ENCODE measurements at places on chromosomes 7 and 10.

DNA sequence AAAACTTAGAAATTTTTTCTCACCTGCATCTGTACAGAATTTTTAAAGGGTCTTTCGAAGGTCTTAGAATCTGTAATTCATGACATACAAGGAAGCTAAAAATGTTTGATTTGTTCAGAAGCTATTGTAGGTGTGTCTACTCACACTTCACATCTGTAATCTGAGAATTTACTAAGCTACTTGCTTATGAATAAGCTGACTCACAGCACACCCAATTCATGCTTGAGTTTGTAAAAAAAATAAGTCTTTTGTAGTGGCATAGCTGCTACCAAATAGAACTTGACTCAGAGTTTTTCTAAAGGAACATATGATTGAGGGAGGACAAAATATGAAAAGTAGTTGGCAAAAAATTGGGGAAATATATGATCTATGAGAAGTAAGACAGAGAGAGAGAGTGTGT lies 12.7 kb upstream of the AGR2 start:
- DNase-seq = no peak

DNA sequence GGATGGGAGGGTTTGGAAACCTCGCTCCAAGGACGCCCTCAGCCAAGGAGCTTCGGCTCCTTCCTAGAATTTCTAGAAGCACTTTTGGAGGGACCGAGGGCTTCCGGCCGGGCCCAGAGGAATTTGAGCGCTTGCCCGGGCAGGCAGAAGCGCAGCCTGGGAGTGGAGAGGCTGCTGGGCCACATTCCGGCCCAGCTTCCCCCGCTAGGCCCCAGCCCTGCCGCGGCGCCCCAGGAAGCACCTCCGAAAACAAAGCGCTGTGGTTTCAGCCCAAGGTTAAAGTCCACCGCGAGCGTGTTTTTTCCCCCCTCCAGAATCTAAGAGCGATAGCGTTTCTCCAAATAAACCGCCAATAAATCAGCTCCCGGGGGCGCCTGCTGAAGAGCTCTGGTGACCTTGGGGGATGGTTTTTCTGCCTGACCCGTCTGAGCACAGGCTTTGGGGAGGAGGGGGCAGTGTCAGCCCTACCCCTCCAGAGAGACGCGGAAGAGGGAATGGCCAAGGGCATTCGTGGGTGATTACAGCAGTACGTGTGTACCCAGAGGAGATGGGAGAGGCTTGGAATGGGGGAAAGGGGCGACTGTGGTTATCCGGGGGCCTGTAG lies 5.7 kb upstream of the TNRC18 start:
- no peak for DNase-seq

GRCh38 chr10:20956843-20957242 lies 59.7 kb upstream of the NEBL start:
- DNase-seq = no peak

DNA sequence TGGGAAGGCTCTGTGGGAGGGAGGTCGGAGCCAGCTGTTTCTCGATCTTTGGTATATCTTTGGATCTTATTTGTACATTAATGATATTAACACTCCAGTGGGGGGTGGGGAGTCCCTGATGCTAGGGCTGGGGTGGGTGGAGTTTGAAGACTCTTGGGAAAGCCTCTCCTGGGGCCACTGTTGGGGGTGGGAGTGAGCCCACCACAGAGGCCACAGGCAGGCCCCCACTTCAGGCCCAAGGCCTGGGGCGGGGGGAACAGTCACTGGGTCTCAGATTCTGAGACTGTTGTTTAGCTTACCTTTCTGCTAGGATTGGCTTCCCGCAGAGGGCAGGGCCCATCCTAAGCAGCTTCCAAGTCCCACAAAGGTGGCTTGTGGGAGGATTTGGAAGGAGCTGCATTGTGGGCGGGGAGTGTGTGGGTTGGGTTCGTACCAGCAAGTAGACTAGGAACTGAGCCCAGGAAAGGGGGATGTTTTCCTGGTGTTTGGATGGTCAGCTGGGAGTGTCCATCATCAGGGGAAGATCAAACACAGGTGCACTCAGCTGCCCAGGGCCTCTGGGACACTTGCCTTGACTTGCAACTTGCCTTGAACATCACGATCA lies 11.9 kb downstream of the YKT6 start:
- DNase-seq = no peak

GRCh38 chr10:69211524-69211923 lies 8.6 kb upstream of the HKDC1 start:
- DNase-seq = no peak

DNA sequence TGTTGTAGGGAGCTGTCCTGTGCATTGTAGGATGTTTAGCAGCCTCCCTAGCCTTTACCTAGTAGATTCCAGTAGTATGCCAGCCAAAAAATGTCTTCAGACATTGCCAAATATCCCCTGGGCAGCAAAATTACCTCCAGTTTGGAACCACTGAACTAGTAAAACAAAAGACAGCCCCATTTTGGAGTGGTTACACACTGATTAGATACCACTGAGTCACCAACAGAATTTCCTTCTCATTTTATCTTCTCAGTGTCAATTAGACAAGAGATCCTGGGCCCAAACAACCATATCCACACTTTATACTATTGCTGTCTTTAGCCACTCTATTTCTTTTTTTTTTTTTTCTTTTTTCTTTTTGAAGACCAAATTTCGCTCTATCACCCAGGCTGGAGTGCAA lies 3.5 kb upstream of the CCDC6 start:
- DNase-seq = no peak

DNA sequence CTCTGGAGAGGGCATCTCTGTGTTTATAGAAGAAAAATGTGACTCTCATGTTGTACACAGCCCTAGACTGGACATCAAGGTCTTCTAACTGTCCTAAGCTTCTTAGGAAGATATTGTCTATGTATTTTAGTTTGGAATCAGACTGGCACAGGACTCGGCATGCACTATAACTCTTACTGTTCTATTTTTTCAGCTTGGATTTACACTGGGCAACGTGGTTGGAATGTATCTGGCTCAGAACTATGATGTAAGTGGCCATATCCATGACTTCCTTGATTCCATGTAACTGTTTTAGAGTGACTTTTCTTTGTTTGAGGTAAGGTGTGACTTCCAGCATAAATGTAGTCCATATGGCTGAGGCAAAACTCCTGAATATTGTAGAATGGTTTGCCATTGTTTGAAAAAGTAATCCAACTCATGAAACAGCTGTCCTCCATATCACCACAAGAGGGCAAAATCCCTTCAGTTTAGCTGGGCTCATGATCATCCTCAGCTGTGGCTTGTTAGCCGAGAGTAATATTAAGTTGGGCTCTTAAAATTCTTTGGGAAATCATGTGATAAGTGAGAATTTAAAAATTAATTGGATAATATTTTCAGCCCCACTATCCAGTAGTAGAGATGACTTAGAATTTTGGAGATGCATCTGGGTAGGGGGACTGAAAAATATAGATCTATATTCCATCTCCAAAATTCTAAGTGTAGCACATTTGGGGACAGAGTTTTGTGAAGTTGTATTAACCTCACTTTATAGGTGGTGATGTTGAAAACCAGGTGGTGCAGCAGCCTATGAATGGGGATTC lies 10.4 kb downstream of the STMP1 start:
- no peak for DNase-seq

GRCh38 chr10:72097448-72098300 lies 9.3 kb upstream of the SPOCK2 start:
- DNase-seq = no peak

- no peak for DNase-seq
These were observed 1.1 kb downstream of the RHOBTB1 start for GRCh38 chr10:60942788-60943315.

DNA sequence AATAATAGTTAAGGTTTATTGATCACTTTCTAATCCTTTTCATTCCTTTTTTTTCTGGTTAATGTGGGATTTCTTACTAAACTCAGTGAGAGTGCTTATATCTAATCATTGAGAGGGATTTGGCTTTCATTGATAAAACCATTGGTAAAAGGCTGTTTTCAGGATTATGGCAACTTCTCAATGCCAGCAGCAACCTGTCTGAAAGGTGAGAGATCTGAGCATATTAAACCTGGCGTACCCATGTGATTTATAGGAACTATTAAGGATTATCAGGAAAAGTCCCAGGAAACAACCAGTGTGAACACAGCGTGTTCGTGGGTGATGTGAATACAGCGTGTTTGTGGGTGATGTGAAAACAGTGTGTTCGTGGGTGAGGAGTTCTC lies 65.9 kb downstream of the PDIA4 start:
- DNase-seq = no peak

DNA sequence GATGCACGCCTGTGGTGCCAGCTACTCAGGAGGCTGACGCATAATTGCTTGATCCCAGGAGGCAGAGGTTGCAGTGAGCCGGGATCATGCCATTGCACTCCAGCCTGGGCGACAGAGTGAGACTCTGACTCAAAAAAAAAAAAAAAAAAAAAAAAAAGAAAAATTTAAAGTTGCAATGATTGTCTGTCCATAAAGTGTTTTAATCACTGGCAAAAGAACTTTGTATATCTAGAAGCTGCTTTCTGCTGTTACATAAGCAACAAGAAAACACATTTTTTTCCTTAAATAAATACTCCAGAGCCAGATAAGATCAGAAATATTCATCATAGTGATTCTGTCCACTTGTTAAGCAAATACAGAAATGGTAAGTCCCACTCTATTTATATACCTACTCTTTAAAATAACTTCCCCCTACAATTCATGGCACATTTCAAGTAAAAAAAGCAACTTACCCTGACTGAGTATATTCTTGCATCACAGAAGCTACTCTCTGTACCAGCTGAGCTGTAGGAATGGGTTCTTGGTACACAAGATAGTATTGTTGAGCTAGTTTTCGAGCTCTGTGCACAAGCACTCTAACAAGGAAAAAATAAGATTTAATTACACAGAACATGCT lies 7.6 kb downstream of the PSMA2 start:
- no peak for DNase-seq

- no peak for DNase-seq
These were observed 17.8 kb downstream of the ENO4 start for GRCh38 chr10:116866987-116867595.

GRCh38 chr10:10642189-10642588 lies 375.5 kb upstream of the CELF2 start:
- no peak for DNase-seq

DNA sequence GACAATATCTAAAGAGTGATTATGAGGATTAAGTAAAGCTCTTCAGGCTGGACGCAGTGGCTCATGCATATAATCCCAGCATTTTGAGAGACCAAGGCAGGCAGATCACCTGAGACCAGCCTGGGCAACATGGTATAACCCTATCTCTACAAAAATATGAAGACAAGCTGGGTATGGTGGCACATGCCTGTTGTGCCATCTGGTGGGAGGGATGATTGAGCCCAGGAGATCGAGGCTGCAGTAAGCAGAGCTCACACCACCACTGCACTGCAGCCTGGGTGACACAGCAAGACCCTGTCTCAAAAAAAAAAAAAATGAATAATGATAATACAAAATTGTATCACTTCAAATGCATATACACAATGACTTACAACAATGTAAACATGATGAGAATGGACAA lies 195.6 kb upstream of the AUTS2 start:
- DNase-seq = no peak
